ENCODE measurements at places on chromosomes 7 and 10. TPM values are rescaled to one million over a fixed set of nuclear protein-coding genes. Genes with fewer than 3 reads are reported as not detected.

GCK gene
- 5.1 TPM for total RNA-seq

C7orf33 gene
- total RNA-seq = not detected

NRP1 gene
- 91.9 TPM for total RNA-seq

MBL2 gene
- total RNA-seq = not detected

TLX1 gene
- not detected for total RNA-seq

CYP2C18 gene
- not detected for total RNA-seq

PRTFDC1 gene
- total RNA-seq = 35.7 TPM

- DNase-seq = no peak
These were observed 1.8 kb downstream of the CCDC6 start for GRCh38 chr10:59904426-59905065.

GRCh38 chr7:15178065-15178464, 275.5 kb upstream of the DGKB start:
- no peak for DNase-seq

GRCh38 chr10:30172673-30173072, 113.3 kb upstream of the JCAD start:
- DNase-seq = no peak

DNA sequence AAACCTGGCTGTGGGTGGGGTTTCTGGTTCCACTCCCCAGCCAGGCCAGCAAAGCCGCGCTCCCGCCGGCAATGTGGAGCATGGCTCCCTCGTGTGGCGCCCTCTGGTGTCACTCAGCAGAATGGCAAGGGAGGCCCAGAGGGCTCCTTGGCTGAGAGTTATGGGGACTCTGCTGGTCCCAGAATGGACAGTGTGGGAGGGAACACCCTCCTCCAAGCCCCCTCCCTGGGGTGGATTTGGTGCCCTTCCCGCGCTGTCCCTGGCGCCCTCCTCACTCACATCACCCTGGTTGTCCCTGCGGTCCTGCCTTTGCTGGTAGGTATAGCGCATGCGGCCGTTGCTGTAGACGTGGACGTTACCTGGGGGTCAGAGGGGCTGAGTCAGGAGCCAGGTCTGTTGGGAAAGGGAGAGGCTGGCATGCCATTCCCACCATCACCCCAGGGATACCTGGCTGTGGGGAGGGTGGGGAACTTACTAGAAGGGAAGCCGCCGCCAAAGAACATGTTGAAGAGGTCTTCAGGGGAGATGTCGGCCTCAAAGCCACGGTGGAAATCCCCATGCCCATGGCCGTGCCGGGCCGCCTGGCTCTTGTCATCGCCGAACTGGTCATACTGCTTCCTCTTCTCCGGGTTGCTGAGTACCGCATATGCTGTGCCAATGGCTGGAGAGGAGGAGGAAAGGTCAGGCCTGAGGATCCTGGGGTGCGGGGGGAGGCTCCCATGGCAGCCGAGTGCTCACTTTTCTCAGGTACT, 14.0 kb downstream of the DNAJB12 start:
- no peak for DNase-seq

GRCh38 chr10:12529976-12530375, 180.6 kb downstream of the CAMK1D start:
- DNase-seq = no peak

DNA sequence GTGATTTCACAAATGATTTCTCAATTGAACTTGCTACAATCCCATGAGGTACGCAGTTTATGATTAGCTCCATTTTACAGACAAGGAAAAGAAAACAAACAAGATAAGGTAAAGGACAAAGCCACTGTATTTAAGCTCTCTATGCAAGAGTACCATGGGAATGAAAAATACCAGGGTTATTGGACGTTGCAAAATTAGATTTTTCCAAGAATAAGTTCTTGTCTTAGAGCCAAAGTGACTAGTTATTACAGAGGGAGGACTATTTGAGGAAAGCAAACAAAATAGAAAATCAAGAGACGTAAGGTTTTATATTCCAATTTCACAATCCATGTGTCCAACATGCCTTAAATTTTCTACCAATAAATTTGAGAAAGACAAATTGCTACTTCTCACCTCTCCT, 97.9 kb upstream of the PTN start:
- DNase-seq = no peak

GRCh38 chr7:107638594-107638993, 22.0 kb upstream of the SLC26A4 start:
- no peak for DNase-seq

DNA sequence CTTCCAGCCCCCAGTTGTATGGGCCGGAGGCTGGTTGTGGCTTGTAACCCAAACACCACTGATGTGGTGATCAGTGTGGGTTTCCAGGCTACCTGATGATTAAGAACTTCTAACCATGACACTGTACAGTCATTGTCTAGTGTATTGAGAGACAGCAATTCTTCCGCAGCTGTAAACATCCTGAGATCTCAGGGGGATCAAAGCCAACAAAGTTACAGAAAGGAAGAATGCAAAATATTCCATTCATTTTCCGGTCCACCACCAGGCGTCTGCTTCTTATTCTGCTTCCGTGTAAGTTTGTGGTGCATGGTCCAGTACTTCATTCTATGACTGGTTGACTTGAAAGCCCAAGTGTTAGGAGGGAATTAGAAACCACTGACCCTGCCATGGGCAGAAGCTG, 10.3 kb upstream of the GLI3 start:
- DNase-seq = no peak

DNA sequence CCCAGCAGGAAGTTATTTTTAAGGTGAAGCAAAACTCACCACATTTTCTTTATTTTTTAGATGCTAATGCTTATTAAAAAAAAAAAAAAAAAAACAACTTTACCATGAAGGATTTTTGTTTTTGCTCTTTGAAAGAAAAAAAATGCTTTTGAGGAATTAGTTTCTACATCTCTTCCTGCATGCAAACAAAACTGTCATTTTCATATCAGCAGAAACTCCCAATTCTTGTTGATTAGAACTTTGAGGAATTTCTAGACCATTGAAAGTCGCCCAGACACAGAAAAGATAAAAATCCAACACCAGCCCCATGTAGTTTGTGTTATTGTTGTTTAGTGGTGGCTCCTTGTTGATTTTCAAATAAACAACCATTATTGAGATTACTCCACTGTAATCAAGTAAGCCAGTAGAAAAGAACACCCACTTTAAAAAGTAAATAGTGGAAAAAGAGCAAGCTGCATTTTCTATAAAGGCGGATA, 14.3 kb downstream of the SKIDA1 start:
- no peak for DNase-seq
